ENCODE measurements at places on chromosomes 16 and 17.

GRCh38 chr17:44376779-44377178 is 12.7 kb downstream of the ITGA2B start:
- no peak for DNase-seq

- no peak for DNase-seq
Measured at GRCh38 chr16:76784530-76784929, 406.5 kb upstream of the MON1B start.

DNA sequence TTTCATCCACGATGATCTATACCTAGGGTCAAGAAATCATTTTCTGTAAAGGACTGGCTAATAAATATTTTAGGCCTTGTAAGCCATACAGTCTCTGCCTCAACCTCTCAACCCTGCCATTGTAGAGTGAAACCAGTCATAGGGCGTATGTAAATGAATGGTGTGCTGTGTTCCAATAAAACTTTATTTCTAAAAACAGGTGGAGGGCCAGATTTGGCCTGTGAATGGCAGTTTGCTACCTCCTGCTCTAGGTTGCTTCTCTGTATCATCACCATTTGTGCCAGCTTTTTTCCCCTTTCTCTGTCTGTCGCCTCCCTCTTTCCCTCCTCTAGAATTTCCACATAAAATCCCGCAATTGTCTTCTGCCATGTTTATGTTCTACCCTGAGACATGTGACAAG is 181.7 kb downstream of the XYLT1 start:
- DNase-seq, result no peak

DNA sequence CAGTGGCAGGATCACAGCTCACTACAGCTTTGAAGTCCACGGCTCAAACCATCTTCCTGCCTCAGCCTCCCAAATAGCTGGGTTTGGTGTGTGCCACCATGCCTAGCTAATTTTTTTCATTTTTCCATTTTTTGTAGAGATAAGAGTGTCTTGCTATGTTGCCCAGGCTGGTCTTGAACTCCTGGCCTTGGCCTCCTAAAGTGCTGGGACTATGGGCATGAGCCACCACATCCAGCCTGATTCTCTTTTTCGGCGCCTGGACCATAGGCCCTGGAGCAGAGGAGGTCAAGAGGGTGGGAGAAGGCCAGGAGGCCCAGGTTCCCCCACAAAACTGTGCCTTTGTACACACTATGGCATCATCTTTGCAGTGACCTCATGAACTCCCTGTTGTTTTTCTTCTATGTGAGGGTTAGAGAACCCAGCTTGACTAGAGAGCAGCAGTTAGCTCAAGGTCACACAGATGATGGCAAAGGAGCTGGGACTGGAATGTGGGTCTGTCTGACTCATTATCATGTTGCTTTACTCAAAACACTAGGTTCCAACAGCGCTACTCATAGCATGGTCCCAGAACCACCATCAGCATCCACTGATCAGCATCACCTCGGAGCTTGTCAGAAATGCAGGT is 16.3 kb downstream of the SCN4A start:
- peak; percentile 66 for DNase-seq

DNA sequence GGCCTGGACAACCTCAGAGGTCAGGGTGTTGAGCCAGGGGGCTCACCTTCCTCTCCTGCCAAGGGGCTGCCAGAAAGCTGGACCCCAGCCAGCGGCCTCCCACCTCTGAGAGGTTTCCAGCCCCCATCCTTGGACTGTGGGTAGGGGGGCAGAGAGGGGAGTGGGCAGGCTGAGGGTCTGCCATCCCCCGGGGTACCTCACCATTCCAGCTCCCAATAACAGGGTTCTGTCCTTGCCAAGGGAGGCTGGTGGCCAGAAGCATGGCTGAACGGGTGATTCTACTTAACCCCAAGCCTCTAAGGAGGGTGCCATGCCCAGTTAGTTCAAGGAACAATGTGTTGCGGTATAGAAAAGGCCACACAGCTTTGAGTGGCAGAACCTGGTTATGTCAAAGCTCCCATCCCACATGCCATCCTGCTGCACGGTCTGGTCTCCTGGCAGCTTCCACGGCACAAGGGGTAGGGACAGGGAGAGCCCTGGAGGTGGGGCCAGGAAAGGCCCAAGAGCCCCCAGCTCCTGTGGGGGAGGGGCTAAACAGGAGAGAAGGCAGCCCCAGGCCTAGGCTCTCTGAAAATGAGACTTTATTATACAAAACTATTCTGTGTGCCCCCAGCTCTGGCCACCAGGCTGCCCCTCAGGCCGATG is 19.8 kb downstream of the B9D1 start:
- DNase-seq, result no peak

GRCh38 chr16:86516623-86517003 is 6.3 kb downstream of the FOXF1 start:
- DNase-seq, result peak; percentile 21

Measured in AG10803 (cell line).